T-helper 2 cell (primary cell): ENCODE measurements at places on chromosomes 7 and 10.

DNA sequence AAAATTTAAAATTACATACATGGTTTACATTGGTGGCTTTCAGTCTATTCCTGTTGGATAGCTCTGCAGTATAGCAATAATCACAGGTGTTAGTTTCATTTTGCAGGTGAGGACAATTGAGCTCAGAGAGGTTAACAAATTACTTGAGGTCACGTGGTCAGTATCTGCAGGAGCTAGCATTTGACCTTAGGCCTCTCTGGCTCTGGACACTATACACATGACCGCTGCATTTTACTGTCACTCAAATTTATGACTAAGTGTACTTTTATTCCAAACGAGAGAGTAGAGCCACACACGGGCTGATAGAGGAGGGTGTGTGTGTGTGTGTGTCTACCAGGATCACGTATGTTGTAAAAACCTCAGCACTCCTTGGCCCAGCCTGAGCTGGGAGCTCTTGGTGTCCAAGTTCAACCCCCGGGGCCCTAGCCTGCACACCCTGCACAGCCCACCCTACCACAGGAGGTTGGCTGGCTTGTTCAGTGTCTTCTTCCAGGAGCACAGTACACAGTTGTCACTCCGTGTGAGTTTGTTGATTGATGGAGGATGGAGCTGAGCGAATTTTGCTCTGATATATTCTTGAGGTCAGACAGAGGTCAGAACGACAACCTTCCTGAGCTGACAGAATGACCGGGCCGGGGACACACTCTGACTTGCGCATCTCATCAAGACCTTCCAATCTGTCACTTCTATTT, 272.7 kb downstream of the GFRA1 start:
- no peak for DNase-seq

DNA sequence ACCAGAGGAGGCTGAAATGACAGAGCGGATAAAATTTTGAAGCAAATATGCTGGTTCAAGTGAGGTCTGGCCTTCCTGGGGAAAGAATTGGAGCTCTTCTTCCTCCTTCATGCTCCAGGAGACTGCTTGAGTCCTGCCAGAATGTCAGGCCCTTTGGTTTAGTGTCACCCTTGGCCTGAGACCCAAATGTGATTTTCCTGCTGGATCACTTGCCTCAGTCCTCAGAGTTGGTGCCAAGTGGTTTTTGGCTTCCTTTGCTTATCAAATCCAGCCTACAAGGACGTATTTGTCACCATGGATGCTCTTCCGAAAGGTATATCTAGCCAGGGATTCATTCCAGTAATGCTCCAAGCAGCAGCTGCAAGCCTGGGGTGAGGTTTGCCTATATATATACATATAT, 118.4 kb downstream of the PLPP4 start:
- DNase-seq: no peak

- DNase-seq: no peak
These were observed 20.2 kb downstream of the RTKN2 start for GRCh38 chr10:62248465-62248864.

DNA sequence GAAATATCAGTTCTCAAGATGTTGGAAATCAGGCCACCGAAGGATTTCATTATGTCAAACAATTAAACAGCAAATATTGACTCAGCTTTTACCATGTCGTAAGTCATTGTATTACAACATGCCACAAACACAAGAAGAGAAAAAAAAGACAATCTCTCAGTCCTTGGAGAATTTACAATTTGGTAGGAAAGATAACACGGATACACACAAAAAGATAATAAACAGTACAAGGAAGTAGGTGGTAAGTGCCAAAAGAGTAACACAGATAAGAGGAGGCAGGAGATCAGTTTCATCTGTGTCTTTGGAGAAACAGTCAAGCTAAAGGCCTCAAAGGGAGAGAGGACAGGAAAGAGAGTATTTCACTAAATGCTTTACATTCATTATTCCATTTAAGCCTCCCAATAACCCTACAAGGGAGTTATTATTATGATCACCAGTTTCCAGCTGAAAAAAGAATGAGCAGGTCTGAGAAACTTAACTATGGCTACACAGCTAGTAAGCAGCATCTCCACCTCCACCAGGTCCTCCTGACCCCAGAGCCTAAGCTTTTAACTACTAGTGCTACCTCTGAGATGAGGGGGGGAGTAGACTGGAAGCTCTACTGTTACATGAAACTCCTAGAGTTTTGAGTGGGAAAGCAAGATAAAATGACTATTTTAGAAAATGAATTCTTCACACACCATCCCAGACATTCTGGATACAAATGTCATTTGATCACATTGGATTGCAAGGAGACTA, 13.9 kb upstream of the DNAJC1 start:
- no peak for DNase-seq

- DNase-seq: no peak
These were observed 19.8 kb downstream of the NUB1 start for GRCh38 chr7:151361193-151361959.

DNA sequence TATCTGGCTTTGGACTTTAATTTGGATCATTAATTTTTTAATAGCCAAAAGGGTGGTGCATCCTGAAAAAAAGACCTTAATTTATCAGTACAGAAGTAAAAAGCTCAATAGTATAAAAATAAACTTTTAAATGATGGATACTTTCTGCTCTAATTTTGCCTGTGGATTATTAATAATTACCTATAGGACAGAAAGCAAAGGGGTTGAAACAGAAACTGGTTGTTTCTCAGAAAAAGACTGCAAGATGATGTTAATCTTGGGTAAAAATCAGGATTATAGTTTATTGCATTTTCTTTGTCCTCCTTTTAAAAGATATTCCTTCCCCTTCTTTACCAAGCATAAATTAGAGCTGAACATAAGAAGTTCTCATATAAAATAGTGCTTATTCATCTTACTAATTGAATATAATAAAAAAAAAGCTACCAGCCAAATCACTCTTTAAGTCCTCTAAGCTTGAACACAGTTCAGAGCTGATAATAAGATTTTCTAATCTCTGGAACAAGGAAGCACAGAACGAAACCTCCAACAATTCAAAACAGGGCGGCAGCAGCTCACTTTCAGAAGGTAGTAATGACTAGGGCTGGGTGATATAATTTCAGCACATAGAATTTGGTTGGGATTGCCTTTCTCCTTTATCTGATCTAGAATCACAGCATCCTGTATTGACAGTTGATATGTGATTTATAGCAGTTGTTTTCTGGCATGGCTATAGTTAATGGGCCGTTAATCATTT, 8.1 kb upstream of the GPR85 start:
- no peak for DNase-seq

DNA sequence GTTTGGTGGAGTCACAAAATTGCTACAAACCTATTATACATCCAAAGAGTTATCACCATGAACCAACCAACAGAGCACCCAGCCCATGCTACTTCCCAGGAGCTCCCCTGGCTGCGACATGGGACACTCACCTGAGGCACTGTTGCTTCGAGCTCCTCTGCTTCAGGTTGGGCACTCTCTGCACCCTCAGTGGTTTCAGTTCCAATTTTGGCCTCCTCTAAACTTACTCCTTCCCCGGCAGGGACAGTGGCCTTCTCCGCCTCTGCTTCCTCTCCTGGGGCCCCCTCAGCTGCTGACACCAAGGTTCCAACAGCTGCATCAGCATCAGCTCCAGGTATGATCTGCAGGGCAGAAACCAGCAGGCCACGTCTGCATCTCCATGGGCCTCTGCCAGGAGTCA, 120.4 kb upstream of the TARP start:
- DNase-seq: no peak
